CD4-positive, alpha-beta T cell treated with Interleukin-4 for 1 hour (primary cell): ENCODE measurements at places on chromosomes 5 and 9.

- DNase-seq, result no peak
Observed at GRCh38 chr5:68285075-68285840, 69.7 kb downstream of the PIK3R1 start.

GRCh38 chr9:132886334-132886725, 7.6 kb downstream of the SPACA9 start:
- no peak for DNase-seq

DNA sequence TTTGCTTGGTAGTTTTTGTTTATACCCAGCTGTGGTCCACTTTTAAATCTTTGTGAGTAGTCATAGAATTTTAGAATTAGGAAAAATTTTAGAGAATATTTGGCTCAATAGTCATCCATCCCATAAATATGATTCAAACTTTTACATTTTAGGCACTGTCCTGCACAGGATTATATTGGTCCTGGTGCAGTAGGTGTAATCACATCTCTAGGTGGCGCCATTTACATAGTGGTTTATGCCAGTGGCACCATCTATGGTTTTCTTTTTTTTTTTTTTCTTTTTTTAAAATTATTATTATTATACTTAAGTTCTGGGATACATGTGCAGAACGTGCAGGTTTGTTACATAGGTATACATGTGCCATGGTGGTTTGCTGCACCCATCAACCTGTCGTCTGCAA, 260.7 kb upstream of the KCNN2 start:
- DNase-seq, result no peak

- no peak for DNase-seq
Observed at GRCh38 chr5:58985759-58986158, 402.9 kb downstream of the RAB3C start.

DNA sequence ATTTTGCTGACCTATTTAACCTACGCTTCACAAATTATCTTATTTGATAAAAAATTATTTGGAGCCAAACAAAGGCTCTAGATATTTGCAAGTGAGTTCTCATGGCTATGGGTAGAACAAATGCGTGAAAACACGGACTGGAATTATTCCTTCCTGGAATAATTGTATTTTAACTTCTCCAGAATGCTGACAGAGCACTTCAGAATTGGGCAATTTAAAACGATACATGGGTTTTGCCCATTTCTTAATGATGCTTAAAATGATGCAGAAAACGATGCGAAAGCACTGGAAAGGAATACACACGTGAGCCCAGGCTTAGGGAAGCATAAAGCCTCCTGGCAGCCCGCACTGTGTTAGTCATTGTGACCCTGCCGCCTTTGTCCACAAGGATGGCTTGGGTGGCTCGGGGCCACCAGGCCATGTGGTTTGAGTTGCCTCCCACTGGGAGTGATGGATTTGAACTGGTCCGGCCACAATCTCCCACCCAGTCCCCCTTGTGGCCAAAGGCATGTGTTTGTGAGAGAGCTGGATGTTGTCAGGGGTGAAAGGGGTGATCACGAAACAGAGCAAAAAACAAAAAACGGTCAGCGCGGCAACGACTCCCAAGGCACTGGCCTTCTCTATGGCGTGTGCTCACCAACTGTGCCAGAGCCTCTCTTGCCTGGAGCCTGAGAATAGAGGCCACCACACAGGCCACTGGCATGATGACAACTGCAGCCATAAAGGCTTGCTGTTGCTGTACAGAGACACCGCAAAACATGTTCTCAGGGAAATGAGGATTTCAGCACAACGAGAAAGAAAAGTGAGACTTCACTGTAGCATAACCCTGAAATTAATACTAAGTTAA, 234.2 kb upstream of the ADAMTS16 start:
- DNase-seq, result no peak

- DNase-seq, result peak; percentile 49
Observed at GRCh38 chr5:56815658-56816545, 553 bp downstream of the MAP3K1 start.

- peak; percentile 83 for DNase-seq
Observed at GRCh38 chr5:134100283-134101091, 14.0 kb upstream of the TCF7 start.

GRCh38 chr9:109792951-109793546, 13.1 kb downstream of the PALM2AKAP2 start:
- no peak for DNase-seq

GRCh38 chr5:133890776-133891280, 77.6 kb downstream of the C5orf15 start:
- DNase-seq, result no peak

GRCh38 chr5:140926443-140927227, 536 bp downstream of the PCDHAC1 start:
- no peak for DNase-seq

GRCh38 chr9:29625292-29625731, 2052.0 kb upstream of the C9orf72 start:
- no peak for DNase-seq

DNA sequence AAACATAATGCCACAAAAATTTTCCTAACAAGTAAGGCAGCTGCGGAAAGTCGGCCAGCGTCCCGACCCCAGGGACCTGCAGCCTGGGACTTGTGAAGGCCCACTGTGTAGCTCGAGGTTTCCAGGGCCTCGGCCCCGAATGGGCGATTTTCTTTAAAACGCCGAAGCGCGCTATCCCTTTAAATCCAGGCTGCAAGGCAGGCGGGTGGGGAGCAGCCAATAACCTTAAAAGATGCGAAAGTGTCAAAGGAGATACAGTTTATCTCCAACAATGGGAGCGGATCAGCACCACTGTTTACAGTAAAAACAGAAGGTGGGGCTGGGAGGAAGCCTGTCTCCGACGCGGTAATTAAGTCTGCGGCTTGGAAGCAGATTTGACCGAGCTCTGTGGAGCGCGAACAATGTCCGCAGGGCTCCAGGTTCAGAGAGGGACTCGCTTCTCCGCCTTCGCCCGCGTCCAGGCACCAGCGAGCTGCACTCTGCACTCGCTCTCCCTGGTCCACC, 1.7 kb upstream of the ZSWIM6 start:
- no peak for DNase-seq

GRCh38 chr5:15285901-15286583, 213.9 kb upstream of the FBXL7 start:
- DNase-seq, result no peak

- DNase-seq, result no peak
Observed at GRCh38 chr9:128895556-128895955, 13.6 kb downstream of the LRRC8A start.

GRCh38 chr5:73301208-73301901, 128.4 kb downstream of the TMEM174 start:
- no peak for DNase-seq

DNA sequence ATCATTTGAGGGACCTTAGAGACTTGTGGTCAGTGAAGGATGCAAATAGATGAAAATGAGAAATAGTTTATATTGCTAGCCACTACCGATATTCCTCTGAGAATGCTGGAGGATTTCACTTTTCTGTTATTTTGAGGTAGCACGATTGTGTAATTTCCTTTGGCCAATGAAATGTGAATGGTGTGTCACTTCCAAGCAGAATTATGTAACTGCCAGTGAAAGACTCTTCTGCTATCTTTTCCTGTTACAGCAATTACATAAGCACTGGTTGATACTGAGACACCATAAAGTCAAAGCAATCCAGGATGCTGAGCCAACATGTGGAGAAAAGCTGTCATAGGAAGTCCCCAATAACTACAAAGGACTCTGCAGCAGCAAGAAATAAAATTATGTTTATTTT, 3.6 kb upstream of the PCDHA2 start:
- no peak for DNase-seq

- no peak for DNase-seq
Observed at GRCh38 chr5:64453405-64453804, 52.4 kb upstream of the RGS7BP start.

DNA sequence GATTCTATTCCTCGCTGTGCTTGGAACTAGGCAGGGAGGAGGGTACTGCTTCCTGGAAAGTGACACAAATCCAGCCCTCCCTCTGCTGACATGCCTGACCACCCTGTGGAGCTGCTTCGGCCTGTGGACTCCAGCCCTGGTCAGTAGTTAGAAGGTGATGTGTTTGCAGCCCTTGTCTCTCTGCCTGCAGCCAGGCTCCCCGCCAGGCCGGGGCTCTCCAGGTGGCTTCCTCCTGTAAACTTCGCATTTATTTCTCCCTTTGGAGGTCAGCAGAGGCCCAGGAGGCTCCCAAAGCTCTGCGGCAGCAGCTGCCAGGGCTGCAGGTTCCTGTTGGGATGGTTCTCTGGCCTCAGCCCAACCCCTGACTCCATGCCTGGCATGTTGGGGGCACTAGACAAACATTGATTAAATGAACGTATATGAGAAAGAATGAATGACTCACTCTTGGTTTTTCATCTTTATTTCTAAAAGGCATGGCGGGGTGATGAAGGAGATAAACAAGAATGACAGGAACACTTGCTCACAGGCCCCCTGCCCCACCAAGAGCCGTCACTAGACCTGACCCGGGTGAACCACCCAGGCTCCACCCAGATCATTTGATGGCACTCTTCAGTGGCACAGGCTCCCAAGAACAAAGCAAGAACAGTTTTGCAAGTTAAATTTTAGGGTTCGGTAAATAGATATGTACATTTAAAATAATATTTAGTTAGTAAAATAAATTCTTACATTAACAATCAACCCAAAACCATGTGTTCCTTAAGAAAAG, 8.4 kb upstream of the IRX2 start:
- DNase-seq, result no peak

DNA sequence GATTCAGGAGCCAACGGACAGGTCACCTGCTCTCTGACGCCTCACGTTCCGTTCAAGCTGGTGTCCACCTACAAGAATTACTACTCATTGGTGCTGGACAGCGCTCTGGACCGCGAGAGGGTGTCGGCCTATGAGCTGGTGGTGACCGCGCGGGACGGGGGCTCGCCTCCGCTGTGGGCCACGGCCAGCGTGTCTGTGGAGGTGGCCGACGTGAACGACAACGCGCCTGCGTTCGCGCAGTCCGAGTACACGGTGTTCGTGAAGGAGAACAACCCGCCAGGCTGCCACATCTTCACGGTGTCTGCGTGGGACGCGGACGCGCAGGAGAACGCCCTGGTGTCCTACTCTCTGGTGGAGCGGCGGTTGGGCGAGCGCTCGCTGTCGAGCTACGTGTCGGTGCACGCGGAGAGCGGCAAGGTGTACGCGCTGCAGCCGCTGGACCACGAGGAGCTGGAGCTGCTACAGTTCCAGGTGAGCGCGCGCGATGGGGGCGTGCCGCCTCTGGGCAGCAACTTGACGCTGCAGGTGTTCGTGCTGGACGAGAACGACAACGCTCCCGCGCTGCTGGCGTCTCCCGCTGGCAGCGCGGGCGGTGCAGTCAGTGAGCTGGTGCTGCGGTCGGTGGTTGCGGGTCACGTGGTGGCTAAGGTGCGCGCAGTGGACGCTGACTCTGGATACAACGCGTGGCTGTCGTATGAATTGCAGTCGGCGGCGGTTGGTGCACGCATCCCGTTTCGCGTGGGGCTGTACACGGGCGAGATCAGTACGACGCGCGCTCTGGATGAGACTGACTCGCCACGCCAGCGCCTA, 1.7 kb downstream of the PCDHA10 start:
- no peak for DNase-seq

DNA sequence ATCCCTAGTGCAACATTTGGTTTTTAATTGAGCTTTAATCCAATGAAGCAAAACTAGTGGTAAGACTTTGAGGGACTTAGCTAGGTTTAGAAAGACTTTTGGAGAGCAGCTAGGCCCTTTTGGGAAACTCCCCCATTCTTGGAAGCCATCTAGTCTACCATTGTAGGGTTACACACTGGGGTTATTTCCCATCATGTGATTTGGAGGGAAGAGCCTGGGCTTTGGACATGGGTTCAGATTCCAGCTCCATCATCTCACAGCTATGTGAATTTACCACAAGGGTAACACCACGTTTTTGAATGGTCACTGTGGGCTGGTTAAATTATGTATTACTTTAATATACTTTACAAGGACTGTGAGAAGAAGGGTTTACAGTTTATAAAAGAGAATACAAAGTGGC, 18.3 kb upstream of the TNFSF15 start:
- DNase-seq, result no peak

DNA sequence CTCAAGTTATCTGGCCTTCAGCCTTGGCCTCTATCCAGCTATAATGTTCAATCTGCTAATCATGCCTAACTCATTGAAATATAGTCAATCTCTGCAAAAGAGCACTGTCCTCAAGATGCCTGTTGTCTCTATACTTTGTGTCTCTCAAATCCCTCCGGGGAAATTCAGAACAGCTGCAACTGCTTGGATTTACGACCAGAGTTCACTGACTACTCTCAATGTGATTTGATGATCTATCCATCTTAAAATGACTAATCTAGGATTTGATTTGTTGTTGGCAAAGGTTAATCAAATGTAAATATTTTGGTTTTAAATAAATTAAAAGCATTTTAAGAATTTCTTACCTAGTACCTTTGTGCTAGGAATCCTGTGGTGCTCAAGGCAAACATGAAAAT, 40.9 kb downstream of the SVEP1 start:
- DNase-seq, result no peak

GRCh38 chr9:108043585-108043984, 554.0 kb upstream of the KLF4 start:
- DNase-seq, result no peak

DNA sequence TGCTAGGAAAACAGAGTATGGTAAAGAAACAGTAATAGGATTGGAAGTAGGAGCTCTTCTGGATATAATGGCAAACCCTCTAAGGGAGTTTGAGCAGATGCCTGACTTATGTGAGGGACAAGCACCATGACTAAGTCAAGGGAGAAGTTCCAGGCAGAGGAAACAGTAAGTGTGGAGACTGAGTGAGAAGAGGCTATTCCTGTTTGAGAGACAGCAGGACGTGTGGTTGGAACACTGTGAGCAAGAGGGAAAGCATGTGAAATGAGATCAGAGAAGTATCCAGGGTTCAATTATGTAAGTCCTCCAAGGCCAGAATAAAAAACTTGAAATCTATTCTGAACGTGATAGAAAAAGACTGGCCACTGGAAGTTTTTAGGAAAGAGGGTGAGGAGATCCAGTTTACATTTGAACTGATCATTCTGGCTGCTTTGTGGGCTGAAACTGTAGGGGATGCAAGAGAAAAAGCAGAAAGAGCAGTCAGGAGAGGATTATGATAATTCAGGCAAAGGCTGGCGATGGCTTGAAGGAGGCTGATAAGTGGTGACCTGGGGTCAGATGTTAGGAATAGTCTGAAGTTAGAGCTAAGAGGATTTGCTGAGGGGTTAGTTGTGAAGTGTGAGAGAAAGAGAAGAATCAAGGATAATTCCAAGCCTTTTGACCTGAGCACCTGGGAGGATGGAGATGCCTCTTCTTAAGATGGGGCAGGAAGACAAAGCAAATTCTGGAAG, 19.2 kb downstream of the DMAC1 start:
- no peak for DNase-seq

- no peak for DNase-seq
Observed at GRCh38 chr5:153562189-153562588, 71.7 kb downstream of the GRIA1 start.

DNA sequence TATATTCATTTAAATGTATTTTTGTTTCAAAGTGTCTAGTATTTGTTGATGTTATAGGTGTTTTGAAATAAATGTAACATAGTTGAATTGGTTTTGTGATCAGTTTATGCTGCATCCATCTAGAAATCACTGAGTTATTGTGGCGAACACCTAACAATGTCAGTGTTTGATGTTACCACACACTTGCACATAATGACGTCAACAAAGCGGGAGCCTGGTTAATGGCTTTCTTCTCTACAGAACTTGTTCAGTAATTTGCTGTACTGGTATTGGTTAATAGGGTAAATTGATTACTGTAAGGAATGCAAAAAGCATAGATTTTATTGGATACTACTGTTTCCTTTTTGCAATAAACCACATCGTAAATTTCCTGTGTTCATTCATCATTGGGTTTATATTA, 133.0 kb downstream of the ATG10 start:
- no peak for DNase-seq

GRCh38 chr5:89673019-89673418, 736.5 kb downstream of the CETN3 start:
- DNase-seq, result no peak
